ENCODE measurements at places on chromosomes 6 and 20.

- DNase-seq: no peak
Measured at GRCh38 chr20:19304886-19305415, 92.5 kb downstream of the SLC24A3 start.

DNA sequence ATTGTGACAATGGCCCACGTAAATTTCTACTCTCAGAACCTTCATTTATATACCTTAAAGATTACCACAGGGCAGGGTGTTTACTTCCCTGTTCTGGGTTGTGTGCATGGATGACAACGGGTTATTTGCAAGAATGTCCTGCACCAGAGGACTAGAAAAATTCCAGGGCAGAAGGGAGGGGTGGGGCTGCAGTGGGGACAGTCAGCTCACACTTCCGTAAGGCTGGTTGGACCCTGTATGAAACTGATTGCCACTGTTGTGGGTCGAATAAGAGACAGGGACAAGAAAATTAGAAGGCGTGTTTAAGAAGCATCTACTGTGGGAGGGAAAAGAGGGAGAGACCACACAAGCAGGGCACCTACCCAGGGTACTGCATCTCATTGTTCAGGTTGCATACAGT, 96.5 kb downstream of the SNAP25 start:
- DNase-seq: no peak

GRCh38 chr20:32482143-32482441, 103.0 kb downstream of the NOL4L start:
- no peak for DNase-seq

DNA sequence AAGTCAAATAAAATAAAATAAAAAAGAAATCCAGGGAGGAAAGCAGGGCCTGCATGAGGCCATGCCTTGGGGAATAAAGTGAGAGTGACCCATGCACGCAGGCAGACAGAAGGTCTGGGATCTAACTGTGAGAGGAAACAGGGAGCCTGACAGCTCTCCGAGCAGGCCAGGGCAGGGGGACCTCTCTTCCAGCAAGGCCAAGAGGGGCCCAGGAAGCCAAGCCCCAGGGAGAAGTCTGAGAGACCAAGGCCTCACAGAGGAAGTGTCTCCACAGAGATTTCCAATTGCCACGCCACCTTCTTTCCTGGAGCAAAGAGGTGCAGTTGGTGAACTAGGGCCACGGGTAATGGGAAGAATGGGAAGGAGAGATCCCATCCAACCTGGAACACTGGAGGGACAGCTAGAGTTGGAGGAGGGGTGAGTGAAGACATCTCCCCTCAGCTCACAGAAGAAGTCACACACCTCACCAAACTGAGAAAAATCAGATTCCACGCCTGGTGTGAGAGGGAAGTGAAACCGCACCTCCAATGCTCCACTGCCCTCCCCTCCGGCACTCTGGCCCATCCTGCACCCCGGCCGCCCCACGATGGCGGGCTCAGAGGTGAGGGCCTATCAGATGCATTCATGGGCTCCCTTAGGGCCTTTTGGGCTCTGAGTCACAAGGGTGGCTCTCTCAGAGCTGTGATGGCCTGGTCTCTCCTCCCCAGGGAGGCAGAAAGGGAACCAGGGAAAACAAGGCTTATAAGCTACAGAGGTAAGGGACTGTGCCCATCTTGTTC, 25.1 kb upstream of the TAF8 start:
- DNase-seq: no peak

- DNase-seq: no peak
Measured at GRCh38 chr6:24916496-24916895, 19.3 kb downstream of the RIPOR2 start.

DNA sequence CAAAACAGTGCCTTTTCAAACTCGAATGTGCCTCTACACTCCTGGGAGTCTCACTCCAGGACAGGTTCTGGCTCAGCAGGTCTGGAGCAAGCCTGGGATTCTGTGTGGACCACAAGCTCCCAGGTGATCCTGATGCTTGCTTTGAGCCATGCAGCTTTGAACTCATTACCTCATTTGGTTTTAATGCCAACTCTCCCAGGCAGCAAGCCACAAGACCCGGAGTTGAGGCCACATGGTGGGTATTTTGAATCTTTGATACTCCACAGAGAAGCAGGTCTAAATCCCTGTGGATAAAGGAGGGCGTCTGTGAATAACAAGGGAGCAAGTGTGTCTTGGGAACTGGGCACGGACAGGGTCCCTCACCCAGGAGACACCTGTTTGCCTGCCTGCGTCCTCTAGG, 205.4 kb upstream of the CST7 start:
- DNase-seq: no peak

DNA sequence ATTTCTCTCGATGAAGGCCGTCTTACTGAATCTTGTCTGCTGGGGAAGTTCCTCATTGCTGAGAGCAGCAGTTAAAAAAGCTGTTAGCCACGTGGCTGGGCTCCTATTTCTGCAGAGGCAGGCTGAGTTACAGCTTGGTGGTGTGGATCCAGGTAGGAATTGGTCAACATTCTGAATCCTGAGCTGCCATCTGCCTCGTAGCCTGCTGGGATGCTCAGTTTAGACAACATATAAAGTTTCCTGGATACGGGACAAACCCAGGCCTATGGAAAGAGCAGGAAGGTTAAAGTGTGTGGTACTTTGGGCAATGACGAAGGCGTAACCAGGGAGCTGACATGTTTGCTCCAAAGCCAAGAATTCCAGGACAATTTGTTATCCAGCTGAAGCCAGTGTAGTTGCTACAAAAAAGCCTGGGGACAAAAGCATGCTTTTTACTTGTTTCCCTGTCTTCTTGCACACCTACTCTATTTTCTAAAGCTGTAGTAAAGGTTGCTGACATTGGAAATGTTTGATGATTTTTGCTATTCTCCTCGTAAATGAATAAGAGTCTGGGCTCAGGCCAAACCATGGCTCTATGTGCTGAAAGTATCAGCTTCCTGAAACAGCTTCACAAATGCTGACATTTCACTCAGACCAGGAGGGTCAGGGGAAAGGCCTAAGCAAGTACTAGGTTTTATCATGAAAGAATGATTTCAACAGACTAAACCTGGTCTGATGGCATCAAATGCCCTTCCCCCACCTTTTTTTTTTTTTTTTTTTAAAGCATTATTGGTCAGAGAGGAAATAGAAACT, 12.4 kb upstream of the MYLK2 start:
- DNase-seq: peak; percentile 21

- no peak for DNase-seq
Measured at GRCh38 chr6:12543953-12544352, 172.6 kb upstream of the PHACTR1 start.

GRCh38 chr6:110284855-110285254, 73.3 kb downstream of the METTL24 start:
- no peak for DNase-seq

- peak; percentile 6 for DNase-seq
Measured at GRCh38 chr6:159633196-159633595, 59.8 kb downstream of the SOD2 start.

DNA sequence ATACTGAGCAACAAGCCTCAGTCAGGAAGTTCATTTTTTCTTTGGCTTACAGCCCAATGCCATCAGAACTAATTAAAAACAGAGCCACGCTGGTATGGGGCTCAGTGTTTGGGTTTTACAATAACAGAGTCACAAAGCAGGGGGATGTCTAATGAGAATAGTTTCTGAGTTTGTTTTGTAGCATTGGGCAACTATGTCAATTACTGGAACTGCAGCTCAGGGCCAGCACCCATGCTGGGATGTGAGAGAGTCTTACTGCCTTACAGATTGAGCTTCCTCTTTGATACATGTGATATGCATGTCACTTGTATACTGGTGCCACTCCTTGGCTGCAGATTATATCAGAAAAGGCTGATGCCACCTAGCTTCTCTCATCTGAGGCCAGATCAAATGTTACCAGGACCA, 117.6 kb downstream of the TFAP2B start:
- no peak for DNase-seq
